ENCODE measurements at places on chromosomes 7 and 10. TPM values are rescaled to one million over a fixed set of nuclear protein-coding genes. Genes with fewer than 3 reads are reported as not detected.

Gene HEPACAM2
- not detected for total RNA-seq

Gene IQUB
- total RNA-seq, result not detected

Gene VSTM4
- total RNA-seq, result not detected

- DNase-seq, result no peak
- H3K4me1 ChIP-seq, result no peaks in the 10 kb centered on the region
- H3K27me3 ChIP-seq, result no peaks in the 10 kb centered on the region
- no peak overlapping the region for H3K27ac ChIP-seq
Observed at GRCh38 chr7:105496521-105496920, 25.6 kb downstream of the PUS7 start.

- H3K36me3 ChIP-seq, result no peaks in the 10 kb centered on the region
- H3K4me1 ChIP-seq, result no peaks in the 10 kb centered on the region
- no peak overlapping the region for H3K27ac ChIP-seq
- H3K4me3 ChIP-seq, result no peak overlapping the region
- no peak for DNase-seq
- H3K27me3 ChIP-seq, result peaks cover 6% of the 10 kb centered on the region
Observed at GRCh38 chr7:30997316-30997715, 33.6 kb downstream of the GHRHR start.

- H3K4me1 ChIP-seq, result peaks cover 5% of the 10 kb centered on the region
- H3K27ac ChIP-seq, result no peak overlapping the region
- H3K4me3 ChIP-seq, result no peak overlapping the region
- no peak for DNase-seq
- H3K36me3 ChIP-seq, result no peaks in the 10 kb centered on the region
Observed at GRCh38 chr7:133130166-133130565, 48.3 kb upstream of the CHCHD3 start.

DNA sequence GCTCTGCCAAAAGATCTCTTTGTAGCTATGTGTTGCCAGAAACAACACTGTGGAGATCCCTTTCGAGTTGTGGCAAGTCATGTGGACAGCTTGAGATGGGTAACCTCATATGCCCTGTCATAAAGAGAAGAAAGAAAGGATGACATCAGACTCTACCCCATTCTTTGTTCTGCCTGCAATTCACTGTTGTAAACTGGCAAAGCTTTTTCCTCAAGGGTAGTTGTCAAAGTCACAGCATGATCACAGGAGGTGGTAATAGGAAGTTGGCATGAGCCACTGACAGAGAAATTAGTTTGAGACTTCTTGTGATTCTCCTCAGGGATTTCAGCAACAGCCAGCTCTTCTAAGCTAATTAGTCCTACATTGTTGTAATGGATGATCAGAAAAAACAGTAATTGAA lies 19.4 kb upstream of the MINDY3 start:
- no peak for DNase-seq
- H3K4me3 ChIP-seq, result no peak overlapping the region
- H3K4me1 ChIP-seq, result no peaks in the 10 kb centered on the region
